HFFc6 (cell line): ENCODE measurements at places on chromosomes 1 and 21. TPM values are rescaled to one million over a fixed set of nuclear protein-coding genes. Genes with fewer than 3 reads are reported as not detected.

GRCh38 chr1:154744352-154745035, 125.6 kb downstream of the KCNN3 start:
- no peak for DNase-seq

GRCh38 chr1:210001751-210002150, 63.7 kb downstream of the SYT14 start:
- DNase-seq: no peak

GRCh38 chr1:33331444-33332356, 10.8 kb upstream of the A3GALT2 start:
- DNase-seq: no peak

DNA sequence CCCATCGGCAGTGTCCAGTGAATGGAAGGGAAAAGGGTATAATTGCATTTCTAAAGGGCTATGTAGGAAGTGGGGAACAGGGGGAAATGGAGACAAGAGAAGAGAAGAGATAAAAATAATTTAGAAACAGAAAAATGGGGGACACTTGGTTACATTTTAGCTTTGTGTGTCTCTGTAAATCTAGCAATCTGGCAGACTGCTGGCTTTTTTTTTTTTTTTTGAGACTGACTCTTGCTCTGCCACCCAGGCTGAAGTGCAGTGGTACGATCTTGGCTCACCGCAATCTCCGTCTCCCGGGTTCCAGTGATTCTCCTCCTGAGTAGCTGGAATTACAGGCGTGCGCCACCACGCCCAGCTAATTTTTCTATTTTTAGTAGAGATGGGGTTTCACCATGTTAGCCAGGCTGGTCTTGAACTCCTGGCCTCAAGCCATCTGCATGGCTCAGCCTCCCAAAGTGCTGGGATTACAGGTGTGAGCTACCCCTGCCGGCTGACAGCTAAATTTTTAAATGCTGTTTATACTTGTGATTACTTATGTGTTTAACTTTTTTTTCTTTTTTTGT, 53.4 kb downstream of the AGPAT3 start:
- DNase-seq: no peak

DNA sequence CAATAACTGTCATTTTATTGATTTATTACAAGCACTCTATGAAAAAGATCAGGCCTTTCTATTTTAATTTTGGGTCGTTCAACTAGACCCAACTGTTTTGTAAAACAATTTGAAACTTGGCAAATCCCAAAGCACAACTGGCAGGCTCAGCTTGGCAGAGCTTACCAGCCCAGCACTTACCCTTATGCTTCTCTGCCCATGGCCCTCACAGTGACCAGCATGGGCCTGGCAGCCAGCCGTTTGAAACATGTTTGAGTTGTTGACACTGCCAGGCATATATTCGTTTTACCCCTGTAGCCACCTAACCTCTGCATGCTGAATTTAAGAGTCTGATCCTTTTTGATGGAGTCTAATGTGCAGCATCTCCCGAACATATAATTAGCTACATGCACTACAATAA, 796.7 kb upstream of the ADGRL2 start:
- DNase-seq: no peak

DNA sequence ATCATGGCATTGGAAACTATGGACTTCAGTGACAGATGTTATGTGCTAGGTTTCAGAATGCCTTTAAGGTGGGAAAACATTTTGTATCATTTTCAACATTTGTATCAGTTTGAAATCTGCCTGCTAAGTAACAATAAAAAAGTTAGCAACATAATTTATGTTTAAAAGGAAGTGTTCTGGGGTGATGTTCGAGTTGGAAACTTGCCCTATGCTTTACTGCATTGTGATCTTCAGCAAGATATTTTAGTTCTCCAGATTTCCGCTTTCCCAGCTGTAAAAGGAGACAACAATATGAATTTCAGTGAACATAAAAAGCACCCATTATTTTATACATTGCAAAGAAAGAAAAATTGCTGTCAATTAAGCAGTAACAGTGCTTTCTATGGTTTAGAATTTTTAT, 187.4 kb downstream of the DISC1 start:
- no peak for DNase-seq

DNA sequence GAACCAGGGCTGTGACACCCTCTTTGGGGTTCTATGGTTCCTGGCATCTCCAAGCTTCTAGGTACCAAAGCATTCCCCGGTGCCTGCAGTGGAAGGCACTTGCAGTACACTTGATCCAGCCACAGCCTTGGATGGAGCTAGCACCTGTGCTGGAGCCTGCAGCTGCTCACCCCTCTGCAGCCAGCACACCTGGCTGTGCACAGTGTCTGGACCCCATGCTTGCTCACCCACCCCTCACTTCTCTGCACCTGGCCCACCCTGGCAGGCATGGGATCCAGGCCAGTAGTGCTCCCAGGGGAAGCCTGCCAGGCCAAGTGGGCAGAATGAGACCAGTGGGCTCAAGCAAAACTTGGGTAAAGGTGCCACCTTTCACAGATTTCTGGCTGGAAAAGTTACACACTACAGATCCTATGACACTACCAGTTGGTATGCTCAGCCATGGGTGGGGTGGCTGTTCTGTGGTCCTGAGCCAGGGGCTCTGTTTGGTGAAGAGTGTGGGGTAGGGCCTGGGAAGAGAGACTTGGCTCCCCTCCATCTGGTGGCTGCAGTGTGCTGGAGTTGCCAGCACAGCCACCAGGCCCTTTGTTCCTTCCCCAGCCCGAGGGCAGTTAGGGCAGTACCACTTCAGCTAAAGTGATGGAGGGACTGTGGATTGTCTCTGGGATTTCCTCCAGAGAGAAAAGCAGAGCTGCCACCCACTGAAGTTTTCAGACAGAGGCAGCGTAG, 157.8 kb upstream of the LRRC7 start:
- DNase-seq: no peak

- DNase-seq: no peak
These were observed 22.8 kb downstream of the CDC7 start for GRCh38 chr1:91523482-91523881.

SPSB1 gene
- 7.2 to 8.3 TPM (median 8.0 TPM) in 3 replicates for total RNA-seq

AGRN gene
- total RNA-seq: 131 and 157 TPM in 2 replicates

TMPRSS2 gene
- not detected in 3 replicates for total RNA-seq

ZFP69B gene
- total RNA-seq: 3.7 to 3.9 TPM (median 3.7 TPM) in 3 replicates
